Left hindlimb (tissue), 1 donor: ENCODE measurements at places on chromosomes 12 and 14.

- peak; percentile 79 for DNase-seq
These were observed 751 bp downstream of the P3H3 start for GRCh38 chr12:6828781-6829535.

DNA sequence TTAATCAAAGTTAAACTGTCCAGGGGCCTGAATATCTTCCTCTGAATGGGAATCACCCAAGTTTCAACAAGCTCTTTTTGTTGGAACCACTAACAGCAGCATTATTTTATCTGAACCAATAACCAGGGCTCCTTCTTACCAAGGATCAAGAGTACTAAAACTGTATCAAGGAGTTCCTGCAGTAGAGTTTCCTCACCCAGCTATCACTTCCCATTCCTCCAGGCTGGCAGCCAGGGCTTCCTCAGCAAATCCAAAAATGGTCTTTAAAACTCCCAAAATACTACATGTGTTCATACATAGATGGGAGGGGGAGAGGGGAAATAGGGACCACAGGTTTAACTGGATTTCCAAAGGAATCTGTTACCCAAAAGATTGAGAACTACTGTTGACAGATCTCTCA lies 10.5 kb downstream of the FMNL3 start:
- no peak for DNase-seq

DNA sequence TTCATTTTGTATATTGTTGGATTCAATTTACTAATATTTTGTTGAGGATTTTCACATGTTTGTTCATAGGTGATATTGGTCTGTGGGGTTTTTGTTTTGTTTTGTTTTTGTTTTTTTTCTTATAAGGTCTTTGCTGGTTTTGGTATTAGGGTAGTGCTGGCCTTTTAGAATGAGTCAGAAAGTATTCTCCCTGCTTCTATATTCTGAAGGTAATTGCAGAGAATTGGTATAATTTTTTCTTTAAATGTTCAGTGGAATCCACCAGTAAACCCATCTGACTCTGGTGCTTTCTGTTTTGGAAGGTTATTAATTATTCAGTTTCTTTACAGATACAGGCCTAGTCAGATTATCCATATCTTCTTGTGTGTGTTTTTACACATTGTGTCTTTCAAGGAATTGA lies 8.9 kb downstream of the TOGARAM1 start:
- no peak for DNase-seq

DNA sequence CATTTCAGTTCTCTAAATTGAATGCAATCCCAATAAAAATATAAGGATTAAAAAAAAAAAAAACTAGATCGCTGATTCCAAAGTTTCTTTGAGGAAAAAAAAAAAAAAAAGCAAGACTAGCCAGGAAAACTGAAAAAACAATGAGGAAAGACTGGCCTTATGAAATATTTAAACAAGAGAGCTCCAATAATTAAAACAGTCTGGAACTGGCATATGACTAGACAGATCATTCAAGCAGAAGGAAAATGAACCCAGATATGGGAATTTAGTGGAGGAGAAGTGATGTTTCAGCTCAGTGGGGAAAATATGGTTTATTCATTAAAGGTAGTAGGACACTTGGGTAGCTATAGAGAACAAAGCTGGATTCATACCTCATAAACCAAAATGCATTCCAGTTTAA lies 42.0 kb upstream of the TBC1D15 start:
- DNase-seq, result no peak

GRCh38 chr14:37924622-37925021 lies 283.1 kb upstream of the SSTR1 start:
- no peak for DNase-seq

GRCh38 chr14:77270361-77271112 lies 469 bp downstream of the NGB start:
- DNase-seq, result no peak

DNA sequence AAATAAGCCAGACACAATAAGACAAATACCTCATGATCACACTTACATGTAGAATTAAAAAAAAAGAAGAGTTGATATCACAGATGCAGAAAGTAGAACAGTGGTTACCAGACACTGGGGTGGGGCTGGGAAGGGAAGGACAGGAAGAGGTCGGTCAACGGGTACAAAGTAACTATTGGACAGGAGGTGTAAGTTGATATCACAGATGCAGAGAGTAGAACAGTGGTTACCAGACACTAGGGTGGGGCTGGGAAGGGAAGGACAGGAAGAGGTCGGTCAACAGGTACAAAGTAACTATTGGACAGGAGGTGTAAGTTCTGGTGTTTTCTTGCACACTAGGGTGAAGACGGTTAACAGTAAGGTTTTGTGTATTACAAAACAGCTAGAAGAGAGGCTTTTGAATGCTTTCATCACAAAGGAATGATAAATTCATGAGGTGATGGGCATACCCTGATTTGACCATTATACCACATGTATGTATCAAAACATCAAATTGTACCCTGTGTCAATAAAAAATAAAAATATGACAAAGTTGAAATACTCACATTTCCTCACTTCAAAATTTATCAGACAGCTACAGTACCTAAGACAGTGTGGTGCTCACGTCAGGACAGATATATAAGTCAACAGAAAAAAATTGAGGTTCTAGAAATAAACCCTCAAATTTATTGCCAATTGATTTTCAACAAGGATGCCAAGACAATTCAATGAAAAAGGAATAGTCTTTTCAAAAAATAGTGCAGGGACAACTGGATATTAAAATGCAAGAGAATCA lies 32.8 kb downstream of the GALC start:
- no peak for DNase-seq

DNA sequence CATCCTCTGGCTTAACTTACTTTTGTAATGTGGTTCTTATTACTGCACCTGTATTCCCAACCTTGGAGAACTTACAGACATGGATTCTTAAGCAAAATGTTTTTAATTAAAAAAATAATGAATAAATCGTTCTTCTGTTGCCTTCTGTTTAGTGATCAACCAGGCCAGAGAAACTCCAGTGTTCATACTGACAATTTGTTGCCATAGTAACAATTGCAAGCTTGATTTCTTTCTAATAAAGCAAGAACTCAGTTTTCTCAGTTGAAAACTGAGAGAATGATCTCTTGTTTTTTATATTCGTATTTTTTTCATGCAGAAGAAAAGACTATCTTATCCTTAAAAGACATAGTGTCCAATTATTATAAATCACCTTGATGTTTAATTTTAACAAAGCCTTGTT lies 106.5 kb upstream of the LMNTD1 start:
- DNase-seq, result no peak

DNA sequence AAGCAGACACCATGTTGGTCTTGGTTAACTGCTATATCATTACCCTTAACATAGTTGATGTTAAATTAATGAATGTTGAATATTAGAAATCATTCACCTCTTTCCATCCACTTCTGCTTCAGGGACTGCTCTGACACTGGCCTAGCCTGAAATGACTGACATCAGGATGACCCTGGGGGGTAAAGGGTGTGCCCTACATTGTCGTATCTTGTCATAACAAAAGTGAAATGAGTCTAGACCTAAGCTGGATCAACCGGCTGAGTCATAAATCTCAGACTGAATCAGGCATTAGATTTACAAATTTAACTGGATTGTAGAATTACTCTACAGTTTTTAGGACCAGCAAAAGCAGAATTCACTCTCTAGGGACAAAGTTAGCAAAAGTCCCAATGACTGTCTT lies 35.3 kb downstream of the KICS2 start:
- DNase-seq, result no peak

- DNase-seq, result no peak
These were observed 240.2 kb downstream of the PAX9 start for GRCh38 chr14:36901861-36902260.

DNA sequence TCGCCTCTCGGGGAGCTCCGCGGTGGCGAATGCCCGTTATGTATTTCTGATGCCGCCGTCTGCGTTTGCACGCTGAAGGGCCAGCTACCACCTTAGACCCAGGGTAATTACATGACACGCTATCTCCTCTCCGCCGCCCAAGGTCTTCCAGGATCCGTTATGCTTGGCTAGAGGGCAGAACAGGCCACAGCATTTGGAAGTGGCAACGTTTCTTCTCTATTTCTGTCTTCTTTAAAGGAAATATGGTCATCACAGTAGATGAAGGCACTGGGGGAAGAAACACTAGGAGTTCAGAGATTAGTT lies 861 bp upstream of the MDGA2 start:
- no peak for DNase-seq

DNA sequence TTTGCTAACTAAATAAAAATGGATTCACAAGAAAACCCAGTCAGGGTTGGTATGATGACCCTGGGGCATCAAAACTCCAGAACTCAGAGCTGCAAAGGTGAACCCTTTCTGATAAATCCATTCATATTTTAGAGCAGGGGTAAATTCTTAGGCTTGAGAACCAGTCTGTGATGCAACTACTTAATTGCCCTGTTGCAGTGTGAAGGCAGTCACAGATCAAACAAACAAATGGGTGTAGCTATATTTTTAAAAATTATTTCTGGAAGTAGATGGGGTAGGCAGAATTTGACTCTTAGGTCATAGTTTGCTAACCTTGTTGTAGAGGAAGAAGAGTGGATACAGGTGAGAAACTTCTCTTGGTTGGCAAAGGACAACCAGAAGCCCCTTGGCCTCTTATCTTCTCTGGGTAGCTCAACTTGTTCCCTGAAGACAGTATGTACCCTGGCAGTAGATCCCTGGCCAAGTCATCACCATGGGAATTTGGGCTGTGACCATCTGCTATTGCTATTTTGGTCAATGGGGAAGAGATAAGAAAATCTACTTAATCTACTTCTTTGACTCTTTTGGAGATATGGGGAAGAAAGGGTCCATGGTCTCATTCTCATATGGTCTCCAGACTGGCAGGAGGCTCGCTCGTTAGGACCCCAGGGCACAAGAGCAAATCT lies 216.1 kb downstream of the PPM1H start:
- DNase-seq, result no peak

DNA sequence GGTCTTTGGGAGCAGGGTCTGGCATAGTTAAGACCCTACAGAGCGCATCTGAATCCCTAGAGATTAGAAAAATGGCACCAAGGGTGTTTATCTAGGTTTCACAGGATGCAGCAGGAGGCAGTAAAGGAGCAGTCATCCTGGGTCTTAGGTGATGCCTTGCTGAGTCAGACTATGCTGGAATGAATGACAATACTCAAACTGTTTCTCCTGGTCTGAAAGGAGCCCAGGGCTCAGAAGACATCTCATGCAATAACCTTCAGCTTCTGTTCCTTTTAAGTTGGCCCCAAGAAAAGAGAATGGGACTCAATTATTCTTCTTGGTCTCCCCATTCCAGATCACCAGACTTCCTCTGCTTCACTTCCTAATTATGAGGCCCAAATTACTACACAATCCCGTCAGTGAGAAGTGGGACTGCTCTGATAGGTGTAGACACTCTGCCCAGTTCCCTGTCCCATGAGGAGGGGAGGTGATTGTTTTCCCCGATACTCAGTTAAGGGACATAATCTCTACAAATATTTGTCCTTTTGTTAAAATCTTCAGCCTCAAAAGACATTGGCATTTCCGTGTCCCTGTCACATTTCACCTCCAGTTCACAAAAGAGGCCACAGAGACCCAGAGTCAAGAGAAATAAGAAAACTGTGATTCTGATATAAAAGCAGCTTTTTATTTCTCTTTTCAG lies 14.8 kb upstream of the APOF start:
- DNase-seq, result no peak

DNA sequence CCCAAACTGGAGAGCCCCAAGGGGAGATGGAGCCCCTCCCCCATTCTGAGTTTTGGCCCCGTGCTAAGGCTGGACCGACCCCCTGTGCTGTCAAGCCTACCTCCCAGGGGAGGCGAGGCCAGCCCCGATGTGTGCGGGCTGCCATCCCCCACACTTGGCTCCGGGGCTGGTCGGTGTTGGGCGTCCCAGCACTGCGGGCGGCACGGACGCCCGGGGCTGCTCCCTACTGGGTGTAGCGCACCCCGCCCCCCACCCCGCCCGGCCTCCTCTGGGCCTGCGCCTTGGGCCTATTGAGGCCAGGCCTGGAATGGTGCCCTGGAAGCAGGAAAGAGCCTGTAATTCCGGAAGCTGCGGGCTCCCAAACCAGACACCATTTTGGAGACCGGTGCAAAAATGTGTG lies 2.6 kb downstream of the DCAF4 start:
- DNase-seq, result no peak

- peak; percentile 51 for DNase-seq
These were observed 104.7 kb downstream of the VEZT start for GRCh38 chr12:95322326-95322725.

DNA sequence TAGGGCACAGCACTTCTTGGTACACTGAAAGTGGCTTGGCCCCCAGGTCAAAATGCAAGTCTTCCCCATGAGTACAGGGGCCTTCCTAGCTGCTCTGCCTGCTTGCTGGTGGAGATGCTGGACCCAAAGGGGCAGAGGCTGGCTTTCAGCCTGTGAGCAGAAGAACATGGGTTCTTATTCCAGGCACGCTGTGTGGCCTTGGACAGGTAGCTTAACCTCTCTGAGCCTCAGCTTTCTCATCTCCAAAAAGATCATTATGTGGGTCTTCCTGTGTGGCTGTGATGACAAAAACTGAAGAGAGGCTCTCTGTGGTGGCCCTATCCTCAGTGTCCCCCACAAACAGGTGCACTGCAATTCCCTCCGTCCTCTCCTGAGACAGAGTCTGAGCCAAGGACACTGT lies 45.6 kb upstream of the TUNAR start:
- DNase-seq, result no peak

DNA sequence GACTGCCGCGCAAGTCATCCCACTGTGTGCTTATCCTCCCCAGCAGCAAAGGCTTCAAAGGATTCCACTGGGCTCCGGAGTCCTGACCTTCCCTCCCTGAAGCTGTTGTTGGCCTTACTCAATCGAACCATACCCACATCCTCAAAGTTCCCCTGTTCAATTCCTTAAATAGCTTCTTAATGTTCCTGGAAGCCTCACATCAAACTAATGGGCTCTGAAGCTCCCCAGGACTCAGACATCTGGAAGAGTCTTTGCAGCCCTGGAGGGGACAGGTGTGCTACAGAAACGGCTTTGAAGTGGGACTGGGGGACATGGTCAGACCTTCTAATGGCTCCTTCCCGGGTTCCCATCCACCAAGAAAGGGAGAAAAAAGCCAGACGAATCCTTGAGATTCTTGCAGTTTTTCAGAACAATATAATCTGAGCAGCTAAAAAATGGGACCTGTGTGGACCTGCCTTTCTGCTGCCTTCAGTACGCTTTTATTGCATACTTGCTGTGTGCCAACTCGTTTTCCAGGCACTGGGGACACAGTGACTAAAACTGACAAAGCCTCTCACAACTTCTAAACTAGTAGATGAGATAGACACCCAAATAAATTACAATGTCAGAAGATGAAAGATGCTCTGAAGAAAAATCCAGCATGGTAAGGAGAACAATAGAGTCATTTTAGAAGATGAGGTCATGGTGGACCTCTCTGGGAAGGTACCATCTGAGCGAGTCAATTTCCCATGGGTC lies 204.5 kb downstream of the MON2 start:
- no peak for DNase-seq

GRCh38 chr12:98294051-98294805 lies 221.2 kb upstream of the TMPO start:
- no peak for DNase-seq
